ENCODE measurements at places on chromosomes 7 and 10.

- DNase-seq = no peak
- H3K27me3 ChIP-seq = no peaks in the 10 kb centered on the region
- peaks cover 3% of the 10 kb centered on the region for H3K36me3 ChIP-seq
- H3K4me1 ChIP-seq = peaks cover 6% of the 10 kb centered on the region
- H3K27ac ChIP-seq = no peak overlapping the region
Observed at GRCh38 chr7:157150882-157151281, 12.2 kb downstream of the UBE3C start.

DNA sequence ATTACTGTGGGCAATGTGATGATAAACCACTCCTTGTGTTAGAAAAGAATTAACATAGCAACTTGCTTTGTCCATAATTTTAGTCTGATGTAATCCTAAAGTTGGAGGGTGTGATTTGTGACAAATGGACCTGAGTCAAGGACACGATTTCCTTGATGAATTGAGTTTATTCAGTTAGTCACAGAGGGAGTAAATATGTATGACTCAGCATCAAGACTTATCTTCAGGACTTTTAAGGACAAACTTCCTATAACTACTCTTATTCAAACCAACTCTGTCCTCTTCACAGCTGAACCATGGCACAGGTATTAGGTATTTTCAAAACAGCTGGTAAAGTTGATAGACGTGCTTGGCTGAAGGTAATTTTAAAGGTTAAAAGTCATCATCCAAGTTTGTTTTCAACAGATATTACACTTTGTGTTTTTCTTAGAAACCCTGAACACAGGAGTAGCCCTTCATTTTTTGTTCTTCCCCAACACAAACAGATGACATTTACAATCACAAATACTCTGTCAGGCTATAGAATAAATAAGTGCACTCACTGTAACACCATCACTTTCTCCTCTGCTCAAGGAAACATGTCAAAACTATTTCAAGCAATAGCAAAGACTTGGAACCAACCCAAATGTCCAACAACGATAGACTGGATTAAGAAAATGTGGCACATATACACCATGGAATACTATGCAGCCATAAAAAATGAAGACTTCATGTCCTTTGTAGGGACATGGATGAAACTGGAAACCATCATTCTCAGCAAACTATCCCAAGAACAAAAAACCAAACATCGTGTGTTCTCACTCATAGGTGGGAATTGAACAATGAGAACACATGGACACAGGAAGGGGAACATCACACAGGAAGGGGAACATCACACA is 54.5 kb downstream of the COA1 start:
- H3K27me3 ChIP-seq = no peaks in the 10 kb centered on the region
- H3K4me3 ChIP-seq = no peak overlapping the region
- no peaks in the 10 kb centered on the region for H3K36me3 ChIP-seq
- H3K4me1 ChIP-seq = peaks cover 12% of the 10 kb centered on the region
- DNase-seq = no peak

DNA sequence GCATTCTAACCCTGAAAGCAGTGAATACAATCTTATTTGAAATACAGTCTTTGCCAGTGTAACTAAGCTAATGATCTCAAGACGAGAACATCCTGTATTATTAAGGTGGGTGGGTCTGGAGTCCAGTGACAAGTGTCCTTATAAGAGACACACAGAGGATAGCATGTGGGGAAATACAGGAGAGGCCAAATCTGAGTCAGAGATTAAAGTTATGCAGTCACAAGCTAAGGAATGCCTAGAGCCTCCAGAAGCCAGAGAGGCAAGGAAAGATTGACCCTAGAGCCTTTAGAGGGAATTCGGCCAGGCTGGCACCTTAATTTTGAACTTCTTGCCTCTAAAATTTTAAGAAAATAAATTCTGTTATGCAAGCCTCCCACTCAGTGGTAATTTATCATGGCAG is 87.5 kb upstream of the HGF start:
- H3K27ac ChIP-seq = no peak overlapping the region
- no peaks in the 10 kb centered on the region for H3K36me3 ChIP-seq
- H3K27me3 ChIP-seq = no peaks in the 10 kb centered on the region
- DNase-seq = no peak
- no peaks in the 10 kb centered on the region for H3K4me1 ChIP-seq
- no peak overlapping the region for H3K4me3 ChIP-seq

DNA sequence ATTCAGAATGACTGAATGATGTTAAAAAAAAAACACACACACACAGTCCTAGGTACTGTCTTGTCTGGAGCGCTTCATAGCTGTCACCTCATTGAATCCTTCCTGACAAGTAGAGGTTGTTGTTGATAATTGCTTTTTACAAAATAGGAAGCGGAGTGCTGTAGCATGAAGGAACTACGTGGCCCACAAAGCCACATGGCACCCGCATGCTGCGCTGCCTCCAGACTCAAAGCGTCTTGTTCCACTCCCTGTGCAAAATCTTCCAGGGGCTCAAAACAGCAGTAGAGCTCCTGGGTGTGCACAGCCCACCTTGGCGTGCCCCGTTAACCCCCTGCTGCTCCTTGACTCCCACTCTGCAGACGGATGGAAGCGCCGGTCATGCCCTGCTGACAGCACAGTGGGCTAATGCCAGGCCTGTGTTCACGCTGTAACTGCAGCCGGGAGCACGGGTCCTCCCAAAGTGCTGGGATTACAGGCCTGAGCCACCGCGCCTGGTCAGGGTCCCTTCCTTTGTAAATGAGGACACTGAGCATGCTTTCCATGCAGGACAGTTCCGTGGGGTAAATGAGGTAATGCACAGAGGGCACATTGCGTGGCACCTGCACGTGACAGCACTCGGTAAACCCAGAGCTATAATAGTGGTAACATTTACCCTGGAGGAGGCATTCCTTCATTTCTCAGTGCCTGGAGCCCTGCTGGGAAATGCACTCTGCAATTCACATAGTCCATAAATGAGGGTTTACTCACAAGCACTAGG is 91.1 kb upstream of the GNA12 start:
- no peaks in the 10 kb centered on the region for H3K4me1 ChIP-seq
- H3K27ac ChIP-seq = no peak overlapping the region
- H3K4me3 ChIP-seq = no peak overlapping the region
- no peak for DNase-seq
- H3K27me3 ChIP-seq = peaks cover 82% of the 10 kb centered on the region
